Activated effector memory CD4-positive, alpha-beta T cell treated with Interleukin-2 at 50 U/mL for 16 hours (primary cell): ENCODE measurements at places on chromosomes 13 and 19.

DNA sequence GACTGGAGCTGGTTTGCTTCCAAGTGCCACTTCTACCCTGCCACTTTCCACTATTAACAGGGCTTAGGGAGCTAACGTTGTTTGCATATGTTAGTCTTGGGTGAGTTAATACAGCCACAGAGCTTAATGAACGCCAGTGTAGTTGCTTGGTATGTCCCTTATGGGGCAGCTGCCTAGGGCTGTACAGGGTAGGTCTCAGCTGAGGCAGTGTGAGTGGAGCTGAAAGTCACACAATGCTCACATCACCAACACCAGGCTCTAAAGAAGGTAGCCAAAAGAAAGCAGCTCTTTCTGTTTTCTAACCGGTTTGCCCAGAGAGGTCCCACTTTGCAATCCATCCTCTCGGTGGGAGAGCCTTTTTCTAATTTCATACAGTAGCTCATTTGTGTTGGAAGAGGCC lies 186.2 kb downstream of the RGCC start:
- DNase-seq: no peak

DNA sequence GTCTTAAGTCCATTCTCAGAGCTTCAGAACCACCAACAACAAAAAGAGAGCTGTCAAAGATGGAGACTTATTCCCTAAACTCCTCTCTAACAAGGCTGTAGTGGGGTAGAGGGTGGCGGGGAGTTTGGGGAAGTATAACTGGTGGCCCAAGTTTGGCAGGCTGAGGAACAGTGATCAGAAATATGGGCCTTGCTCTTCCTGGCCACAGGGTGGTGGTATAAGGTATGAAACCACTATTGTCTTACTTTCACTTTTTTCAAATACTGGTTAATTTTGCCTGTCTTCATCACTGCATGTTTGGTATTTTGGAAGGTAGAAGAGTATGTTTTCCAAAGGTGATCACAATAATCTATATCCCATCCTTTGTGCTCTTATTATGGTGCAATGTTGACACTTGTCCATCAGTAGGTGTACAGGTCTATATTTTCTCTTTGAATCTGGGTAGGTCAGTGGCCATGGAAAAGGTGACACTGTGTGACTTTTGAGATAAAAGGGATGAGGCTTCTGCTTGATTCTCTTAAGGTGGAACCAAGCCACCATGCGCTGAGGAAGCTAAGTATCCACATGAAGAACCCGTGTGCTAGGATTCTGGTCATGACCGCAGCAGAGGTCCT lies 23.2 kb upstream of the GPC5 start:
- no peak for DNase-seq

DNA sequence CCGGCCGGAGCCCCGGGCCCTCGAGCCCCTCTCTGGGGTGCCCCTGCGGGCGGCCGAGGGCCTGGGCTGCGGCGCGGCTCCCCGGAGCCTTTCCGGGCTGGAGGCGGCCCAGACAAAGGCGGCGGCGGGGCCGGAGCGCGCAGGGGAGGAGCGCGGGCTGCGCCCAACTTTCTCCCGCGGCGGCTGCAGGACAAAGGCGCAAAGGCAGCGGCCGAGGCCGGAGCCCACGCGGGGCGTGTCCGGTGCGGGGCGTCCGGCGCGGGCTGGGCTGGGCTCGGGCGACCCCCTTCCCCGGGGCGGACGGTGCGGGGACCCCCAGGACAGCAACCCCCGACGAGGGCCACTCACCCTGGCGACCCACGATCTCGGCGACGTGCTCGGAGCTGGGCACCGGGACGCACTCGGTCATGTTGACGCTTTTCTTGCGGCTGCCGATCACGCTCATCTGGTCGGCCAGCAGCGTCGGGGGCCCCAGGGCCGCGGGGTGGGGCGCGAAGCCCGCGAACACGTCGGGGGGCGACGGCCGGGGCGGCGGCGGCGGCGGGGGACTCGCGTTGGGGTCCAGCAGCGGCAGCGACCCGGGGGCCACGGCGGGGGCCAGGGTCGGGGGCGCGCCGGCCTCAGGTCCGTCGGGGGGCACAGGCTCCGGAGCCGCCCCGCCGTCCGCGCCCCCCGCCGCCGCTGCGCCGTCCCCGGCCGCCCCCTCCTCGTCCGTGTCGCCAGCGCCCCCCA lies 843 bp downstream of the MEX3D start:
- no peak for DNase-seq

DNA sequence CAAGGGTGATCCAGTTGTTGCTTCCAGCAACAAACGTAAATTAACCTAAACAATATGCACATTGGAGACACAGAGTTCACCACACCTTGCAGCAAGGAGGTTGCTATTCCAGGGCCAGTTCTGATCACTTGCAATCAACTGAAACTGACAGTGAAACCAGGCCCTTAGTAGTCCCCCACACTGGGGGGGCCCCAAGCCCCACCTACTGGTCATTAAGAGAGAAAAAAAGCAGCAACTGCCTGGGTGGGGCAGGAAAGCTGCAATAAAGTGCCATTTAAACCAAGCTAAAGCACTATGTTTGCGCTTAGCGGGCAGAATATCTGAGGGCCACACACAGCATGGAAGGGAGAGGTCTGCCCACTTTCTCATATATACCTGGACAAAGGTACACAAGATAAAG lies 51.5 kb downstream of the ATP7B start:
- no peak for DNase-seq

DNA sequence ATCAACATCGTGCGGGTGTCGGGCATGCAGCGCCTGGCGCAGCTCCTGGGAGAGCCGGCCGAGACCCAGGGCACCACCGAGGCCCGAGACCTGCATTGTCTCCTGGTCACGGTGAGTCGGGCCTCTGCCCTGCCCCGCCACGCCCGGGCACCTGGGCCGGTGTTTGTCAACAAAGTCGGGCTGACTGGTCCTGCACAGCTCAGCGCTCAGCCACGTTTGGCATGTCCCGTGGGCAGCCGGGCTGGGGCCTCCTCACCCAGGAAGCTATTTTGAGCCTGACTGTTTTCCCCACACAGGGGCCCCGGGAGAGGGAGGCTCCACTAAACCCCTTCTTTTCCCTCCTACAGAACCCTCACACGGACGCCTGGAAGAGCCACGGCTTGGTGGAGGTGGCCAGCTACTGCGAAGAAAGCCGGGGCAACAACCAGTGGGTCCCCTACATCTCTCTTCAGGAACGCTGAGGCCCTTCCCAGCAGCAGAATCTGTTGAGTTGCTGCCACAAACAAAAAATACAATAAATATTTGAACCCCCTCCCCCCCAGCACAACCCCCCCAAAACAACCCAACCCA lies 1.3 kb downstream of the GADD45B start:
- DNase-seq: no peak

DNA sequence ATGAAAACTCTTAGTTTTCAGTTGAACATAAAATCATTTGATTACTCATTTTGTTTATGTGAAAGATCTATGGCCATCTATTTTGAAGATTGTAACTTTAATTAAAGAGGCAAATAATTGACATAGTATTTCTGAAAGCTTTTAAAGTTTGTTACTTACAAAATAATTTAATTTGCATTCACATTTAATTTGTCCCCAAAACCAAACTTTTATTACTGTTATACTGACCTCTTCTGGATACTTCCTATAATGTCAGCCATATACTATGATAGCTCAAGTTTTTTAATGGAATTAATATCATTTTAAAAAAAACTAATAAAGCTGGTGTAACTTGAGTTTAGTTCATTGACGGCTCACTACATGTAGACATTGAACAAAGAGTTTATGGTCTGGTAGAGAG lies 4.9 kb upstream of the SGCG start:
- no peak for DNase-seq

DNA sequence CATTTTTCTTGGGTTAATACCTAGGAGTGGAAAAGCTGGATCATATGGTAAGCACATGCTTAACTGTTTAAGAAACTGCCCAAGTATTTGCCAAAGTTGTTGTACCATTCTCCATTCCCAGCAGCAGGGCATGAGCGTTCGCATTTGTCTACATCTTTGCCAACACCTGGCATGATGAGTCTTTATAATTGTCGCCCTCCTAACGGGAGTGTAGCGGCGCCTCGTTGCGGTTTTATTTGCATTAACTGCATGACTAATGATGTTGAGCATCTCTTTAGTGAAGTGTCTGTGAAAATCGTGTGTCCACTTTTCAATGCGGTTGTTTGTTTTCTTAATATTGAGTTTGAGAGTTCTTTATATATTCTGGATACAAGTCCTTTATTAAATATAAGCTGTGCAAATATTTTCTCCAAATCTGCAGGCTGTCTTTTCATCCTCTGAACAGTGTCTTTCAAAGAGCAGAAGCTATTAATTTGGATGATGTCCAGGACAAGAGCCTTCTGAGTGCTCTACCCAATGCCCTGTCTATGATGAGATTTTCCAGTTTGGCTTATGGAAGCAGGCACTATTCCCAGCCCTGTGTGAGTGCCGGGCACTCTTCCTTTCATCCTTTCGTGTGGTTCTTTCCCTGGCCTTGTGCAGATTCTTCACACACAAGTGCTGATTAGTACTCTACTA lies 202.0 kb downstream of the FOXO1 start:
- DNase-seq: no peak
